ENCODE measurements at places on chromosomes 1 and 21.

DNA sequence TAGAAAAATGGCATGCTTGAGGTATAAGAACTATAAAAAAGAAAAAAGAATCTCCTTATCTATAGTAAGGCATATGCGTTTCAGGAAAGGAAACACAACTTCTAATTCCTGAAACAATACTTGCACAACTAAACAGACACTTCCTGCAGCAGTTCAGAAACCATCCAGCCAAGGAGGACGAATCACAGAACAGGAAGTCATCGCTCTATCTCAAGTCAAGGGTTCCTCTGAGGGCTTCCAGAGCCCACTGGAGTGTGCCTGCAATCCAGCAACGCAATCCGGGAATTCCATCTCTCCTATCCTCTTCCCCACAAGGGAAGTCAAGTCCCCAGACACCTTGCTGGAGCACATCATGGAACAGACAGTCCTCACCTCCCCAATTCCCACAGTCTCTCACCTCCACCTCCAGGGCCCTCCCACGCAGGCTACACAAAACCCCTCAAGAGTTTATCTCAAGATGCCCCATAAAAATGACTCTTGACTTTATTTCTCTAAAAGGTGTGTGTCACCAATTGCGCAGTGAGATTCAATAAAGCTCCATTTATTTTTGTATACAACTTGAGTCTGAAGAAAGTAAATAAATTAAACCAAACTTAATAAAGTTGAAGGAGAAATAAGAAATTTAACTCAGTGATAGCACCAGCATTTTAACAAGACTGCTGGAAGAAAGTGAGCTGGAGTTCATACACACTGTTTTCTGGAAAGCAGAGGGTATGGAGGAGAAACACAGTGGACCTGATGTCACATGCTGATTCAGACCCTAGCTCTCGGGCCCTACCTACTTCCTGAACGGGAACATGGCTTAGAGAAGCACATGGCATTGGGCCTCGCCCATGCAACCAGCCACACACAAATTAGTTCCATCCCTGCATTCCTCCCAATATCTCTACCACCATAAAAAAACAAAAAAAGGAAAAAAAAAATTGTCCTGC lies 39.9 kb downstream of the SIPA1L2 start:
- no peak for DNase-seq

GRCh38 chr1:14610761-14611160 lies 12.3 kb downstream of the KAZN start:
- DNase-seq: no peak

DNA sequence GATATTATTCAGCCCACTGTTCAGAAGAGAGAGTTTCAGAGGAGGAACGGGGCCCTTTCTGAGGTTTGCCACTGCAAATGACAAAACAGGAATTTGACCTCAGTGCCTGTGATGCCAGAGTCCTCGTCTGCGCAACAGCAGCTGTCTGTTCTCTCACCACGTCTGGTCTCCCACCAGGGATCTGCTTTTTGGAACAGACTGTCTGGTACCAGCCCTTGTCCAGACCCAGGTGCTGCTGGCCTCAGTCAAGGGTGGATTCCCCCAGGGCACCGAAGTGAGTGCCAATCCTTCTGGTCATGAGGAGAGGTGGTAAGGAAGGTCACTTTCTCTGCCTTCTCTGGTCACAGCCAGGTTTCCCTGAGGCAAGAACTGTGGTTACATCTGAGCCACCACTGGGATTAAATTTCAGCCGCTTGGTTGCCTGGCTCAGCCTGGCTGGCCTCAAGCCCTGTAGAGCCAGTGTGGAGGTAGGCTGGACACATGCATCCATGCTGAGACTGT lies 2.3 kb upstream of the BCAN start:
- no peak for DNase-seq

DNA sequence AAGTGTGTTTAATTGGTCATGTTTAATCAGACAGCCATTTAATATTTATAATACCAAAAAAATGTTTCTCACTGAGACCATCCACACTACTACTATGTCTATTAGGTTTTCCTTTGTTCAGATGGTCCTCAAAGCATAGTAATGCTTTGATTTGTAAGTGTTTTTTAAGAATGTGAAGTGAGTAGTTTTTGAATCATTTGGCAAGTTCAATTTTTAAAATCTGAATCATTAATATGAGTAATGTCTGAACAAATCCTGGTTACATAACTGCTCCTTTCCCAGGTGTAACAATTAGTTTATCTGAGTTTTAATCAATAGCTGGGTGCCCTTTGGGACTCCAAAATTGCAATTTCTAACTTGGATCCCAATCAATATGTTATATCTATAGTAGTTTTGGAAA lies 23.5 kb upstream of the RPL5 start:
- no peak for DNase-seq

- no peak for DNase-seq
Observed at GRCh38 chr1:77966291-77966690, 12.6 kb downstream of the FUBP1 start.

- no peak for DNase-seq
Observed at GRCh38 chr1:48937732-48938131, 161.0 kb upstream of the BEND5 start.

DNA sequence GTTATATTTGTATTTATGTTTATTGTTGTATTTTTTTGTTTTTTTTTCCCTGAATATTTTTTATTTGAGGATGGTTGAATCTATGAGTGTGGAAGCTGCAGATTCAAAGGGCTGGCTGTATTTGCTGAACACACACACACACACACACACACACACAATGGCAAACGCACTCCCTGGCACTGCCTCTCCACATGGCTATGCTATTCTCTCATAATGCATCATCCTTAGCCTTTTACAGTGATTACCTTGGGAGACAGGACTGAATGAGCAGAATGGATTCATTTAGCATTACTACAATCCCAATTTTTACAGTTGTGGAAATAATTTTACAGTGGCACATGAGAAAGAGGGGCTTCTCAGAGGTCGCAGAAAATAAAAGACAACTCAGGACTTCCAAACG lies 390.1 kb downstream of the PCP4 start:
- no peak for DNase-seq

DNA sequence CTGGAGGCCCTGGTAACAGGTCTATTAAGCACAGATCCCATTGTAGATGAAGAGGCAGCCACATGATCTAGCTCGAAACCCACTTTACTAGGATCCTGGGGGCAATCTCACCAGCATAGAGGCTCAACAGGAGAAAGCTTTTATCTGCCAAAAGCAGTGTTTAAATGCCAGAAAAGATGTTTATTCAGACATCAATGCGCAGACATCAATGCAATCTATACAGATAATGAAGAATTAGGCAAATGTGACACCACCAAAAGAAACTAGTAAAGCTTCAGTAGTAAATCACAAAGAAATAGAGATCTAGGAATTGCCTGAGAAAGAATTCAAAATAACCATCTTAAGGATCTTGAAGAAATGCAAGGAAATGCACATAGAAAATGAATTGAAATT lies 32.5 kb downstream of the OR6Y1 start:
- DNase-seq: no peak

DNA sequence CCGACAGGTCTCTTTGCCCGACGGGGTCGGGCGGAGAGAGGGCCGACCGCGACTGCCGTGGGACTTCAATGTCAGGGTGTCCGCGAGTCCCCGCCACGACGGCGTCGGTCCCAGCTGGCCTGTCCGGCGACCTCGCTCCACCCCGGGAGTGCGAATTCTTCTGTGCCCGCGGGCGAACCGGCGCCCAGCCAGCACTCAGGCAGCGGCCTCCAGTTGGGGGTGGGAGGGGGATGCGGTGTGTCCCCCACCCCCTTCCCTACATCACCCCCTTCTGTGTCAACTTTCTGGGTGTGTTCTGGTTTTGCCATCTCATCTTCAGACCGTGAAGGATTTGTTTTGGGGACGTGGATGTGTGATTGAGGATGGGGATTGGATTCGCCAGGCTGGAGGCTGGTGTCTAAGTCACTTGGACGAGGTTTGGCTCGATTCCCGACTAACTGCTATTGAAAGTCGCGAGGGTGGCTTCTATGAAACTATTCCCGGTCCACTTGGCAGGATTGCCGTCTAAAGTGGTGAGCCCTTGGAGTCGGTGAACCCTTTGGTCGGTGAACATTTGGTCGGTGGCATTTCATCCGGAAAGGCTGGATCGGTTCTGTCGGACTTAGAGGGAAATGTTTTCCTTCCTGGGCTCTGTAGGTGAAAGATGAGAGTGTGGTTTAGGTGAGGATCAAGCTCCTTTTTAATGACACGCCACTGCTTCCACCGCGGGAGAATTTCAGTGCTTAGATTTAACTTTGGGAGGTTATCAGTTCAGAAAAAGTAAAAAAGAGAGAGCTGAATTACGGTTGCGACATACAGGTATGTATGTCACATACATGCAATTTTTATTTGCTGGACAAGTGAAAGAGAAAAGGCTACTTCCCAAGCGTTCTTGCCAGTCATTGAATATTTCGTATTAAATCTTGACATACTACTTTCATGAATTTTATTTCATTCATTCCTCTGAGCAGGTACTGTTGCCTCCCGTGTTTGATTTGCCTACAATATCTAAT lies 771 bp downstream of the ABCD3 start:
- no peak for DNase-seq

DNA sequence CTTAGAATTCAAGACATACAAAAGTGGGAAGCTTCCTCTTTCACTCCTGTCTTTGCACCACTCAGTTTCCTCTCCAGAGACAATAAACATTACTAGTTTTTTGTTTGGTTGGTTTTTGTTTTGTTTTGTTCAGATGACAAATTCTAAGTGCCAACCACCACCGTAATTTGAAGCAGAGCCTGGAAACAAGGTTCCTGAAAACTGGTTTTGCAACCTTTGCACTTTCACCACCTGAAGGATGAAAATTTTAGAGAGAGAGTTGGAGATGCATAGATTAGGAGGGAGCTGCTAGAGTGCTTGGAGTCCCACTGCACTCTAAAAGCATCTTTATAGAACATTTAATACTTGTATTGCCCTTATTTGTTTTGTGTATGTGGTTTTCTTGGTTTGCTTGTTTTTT lies 20.2 kb upstream of the MGST3 start:
- no peak for DNase-seq

DNA sequence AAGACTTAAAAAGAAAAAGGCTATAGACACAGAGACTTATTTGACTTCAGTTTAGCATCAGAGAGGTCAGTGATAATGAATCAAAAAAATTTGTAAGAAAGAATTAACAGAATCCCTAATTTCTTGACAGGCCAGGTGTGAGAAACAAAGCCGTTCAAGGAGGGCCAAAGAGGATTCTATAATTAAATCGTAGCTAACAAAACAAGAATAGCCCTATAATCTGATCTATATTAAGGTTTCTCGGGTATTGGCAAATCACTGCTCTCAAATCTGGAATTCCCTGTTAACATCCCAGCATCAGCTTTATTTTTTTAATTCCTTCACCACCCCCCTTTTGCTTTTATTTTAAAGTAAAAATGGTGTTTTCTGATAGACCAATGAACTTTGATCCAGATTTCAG lies 60.3 kb downstream of the PUM1 start:
- no peak for DNase-seq

- no peak for DNase-seq
Observed at GRCh38 chr1:246809473-246809872, 85.3 kb downstream of the SCCPDH start.

- DNase-seq: no peak
Observed at GRCh38 chr1:177926201-177926600, 43.7 kb downstream of the SEC16B start.

DNA sequence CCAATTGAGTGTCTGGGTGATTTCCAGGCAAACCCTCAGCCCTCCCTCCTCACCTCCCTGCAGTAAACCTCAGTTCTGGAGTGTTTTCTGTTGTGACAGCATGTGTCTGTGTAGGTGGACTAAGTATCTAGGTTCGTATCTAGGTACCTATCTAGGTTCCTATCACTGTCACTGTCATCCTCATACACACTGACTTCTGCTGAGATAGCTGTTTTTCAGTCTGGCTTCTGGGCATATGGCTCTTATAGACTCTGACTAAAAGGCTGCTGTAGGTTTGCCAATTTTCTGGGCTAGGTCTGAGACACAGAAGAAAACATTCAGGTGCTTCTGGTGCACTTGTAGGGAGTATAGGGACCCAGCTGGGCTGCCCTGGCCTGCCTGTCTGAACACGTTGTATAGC lies 8.1 kb upstream of the TRIM67 start:
- no peak for DNase-seq

DNA sequence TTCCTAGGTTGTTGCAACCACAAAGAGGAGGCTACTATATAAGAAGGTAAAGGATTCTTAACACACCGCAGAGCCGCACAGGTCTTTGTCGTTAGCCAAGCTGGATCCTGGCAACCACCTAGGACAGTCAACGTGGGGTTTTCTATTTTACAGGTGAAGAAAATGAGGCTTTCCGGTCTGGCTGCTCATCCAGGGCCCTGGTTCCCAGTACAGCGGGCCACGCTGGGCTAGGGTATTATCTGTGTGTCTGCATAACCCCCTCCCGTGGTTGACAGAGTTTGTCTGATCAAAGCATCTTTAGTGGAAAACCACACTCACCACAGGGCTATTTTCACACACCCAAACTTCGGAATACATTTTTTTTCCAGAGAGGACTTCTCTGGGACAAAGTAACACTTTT lies 39.0 kb upstream of the PDE9A start:
- DNase-seq: peak; percentile 22

DNA sequence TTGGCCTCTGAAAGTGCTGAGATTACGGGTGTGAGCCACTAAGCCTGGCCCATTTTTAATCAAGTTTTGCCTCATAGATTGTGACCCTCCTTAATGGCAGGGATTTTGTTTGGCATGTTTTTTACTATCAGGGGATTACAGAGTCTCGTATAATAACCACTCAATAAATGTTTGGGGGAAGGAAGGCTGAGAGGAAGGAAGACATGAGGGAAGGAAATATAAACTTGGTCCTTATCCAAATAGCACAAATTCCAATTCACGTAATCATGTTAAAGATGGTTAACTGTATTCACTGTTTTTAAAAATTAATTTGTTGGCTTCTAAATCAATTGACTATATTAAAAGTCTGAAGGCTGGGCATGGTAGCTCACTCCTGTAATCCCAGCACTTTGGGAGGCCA lies 30.9 kb upstream of the SERTAD4 start:
- DNase-seq: no peak

DNA sequence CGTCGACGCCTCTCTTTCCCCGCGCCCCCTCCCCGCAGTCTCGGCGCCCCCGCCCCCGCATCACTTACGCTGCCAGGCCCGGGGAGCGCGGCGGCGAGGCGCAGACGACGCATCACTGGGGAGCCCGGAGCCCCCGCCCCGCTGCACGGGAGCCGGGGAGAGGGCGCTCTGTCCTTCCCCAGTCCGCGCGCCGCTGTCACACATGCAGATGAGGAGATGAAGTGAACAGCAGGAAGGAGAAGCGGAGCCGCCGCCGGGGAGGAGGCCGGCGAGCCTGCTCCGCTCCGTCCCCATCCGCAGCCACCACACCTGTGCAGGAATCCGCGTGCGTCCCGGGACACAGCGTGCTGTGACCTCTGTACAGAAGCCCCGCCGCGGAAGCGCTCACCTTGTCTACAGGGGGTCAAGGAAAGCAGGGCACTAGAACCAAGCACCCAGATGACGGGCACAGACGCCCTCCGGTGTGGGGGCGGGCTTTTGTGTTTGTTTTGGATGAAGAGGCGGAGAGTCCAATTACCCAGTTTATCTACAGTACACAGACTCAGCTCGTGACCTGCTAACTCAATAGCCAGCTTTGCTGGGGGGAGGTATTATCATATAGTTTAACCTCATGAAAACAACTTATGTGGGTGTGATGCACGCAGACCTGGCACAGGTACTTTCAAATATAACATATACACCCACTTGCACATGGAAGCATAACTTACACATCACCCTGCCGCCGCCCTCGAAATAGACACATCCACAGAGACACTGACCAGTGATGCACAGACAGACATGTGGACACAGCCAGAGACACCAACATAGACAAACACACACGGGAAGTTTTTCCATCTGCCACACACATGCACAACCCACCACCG lies 12.4 kb downstream of the KLHDC8A start:
- peak; percentile 26 for DNase-seq
